ENCODE measurements at places on chromosomes 2 and 18.
A peak's percentile ranks its signal among the peaks of the same experiment; 100 is the strongest.

- DNase-seq = peak; percentile 36
These were observed 420.5 kb downstream of the NRXN1 start for GRCh38 chr2:50611351-50611871.

DNA sequence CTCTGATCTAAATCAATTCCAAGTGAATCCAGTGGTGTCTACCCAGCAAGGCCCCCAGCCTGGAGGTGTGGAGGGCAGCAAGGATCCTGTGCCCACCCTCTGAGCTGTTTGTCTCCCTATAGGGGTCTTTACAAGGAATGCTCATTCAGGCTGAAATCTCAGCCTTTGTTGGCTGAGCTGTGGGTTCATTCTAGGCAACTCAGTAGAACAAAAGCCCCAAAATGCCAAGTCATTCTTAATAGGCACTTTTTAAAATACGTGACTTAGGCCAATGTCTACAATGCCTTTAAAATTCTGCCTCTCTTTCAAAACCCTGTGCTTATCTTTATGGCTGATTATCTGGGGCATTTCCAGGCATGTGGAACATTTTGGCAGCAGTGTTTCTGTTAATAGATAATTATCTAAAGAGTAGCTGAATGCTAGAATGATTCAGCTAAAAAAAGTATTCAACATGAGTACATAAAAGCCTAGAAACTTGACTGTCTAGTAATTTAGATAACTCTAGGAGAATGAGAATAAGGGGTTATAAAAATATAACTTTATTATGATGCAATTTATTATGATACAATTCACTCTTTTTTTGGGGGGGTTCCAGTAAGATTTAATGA, 7.4 kb downstream of the UGT1A6 start:
- DNase-seq = no peak

- DNase-seq = peak; percentile 95
These were observed 66.2 kb downstream of the CRACDL start for GRCh38 chr2:98869870-98870269.

GRCh38 chr18:70044632-70045031, 97.0 kb upstream of the CD226 start:
- DNase-seq = no peak

DNA sequence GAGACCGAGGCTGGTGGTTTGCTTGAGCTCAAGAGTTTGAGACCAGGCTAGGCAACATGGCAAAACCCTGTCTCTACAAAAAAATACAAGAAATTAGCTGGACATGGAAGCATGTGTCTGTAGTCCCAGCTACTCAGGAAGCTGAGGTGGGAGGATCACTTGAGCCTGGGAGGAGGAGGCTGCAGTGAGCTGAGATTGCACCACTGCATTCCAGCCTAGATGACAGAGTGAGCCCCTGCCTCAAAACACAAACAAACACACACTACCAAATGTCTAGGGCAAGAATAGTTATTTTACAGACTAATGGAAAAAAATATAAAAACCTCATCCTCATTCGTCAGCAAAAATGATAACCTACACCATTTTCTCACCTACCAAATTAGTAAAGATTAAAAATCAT, 15.3 kb downstream of the BUB1 start:
- DNase-seq = no peak

DNA sequence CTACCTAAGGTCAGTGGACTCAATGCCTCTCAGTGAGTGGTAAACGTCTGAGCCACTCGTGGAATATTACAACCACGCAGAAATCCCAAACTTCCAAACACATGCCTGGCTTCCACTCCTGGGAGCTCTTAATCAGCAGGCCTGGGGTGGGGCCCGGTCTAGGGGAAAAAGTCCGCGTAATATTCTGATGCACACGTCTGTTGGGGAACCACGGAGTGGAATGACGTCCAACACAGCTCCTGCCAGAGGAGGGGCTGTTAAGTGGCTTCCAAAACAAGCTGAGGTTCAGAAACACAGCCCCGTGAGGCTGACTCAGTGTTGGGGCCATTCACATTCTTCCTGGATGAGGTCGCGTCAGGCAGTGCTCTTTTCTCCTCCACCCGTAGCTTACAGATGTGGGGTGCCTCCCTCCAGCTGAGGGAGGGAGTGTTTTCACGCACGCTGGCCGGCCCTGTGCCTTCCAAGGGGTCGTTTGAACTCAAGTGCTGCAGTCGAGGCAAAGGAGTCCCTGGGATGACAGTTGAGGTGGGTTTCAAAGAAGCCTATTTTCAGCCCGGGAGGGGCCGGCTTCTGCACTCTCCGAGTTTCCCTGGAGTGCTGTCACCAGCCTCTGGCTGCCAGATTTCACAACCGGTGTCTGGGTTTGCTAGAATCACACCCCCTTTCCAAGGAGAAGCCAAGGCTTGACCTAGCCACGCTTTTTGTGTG, 73.1 kb downstream of the ACKR3 start:
- no peak for DNase-seq

DNA sequence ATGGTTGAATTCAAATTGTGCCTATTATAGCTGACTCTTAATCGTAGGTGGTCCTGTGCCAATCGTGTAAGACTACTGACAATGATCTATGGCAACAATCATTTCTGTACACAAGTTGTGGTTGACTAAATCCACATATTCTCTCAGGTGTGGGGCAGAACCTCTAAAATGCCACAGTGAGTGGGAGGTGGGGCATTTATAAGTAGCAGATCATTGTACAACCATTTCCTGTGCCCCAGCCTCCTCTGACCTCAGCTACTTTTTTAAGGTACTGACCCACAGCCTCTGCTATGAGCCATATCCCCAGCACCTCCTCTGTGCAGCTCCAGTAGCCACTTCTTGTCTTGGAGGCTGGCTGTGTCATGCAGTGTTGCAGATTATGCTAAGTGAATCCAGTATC, 48.6 kb upstream of the RAPH1 start:
- no peak for DNase-seq

All from NCI-H1092 (cell line).